Right renal pelvis (tissue), 4 donors: ENCODE measurements at places on chromosomes 7 and 10.

- no peak for DNase-seq
Measured at GRCh38 chr10:3825244-3825643, 40.2 kb upstream of the KLF6 start.

GRCh38 chr10:48614481-48615390, 9.9 kb upstream of the ARHGAP22 start:
- DNase-seq = no peak

- DNase-seq = no peak
Measured at GRCh38 chr7:106774768-106775551, 90.1 kb upstream of the PIK3CG start.

DNA sequence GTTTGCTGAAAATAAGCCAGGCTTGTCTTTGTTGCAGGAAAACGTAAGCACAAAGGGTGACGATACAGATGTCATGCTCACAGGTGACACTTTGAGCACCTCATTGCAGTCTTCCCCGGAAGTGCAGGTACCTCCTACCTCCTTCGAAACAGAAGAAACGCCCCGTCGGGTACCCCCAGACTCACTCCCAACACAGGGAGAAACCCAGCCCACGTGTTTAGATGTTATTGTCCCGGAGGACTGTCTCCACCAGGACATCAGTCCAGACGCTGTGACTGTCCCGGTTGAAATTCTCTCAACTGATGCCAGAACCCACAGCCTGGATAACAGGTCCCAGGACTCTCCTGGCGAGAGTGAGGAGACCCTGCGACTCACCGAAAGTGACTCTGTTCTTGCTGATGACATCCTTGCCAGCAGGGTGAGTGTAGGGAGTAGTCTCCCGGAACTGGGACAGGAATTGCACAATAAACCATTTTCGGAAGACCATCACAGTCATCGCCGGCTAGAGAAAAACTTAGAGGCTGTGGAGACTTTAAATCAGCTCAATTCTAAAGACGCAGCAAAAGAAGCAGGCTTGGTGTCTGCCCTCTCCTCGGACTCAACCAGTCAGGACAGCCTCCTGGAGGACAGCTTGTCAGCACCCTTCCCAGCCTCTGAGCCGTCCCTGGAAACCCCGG, 18.3 kb upstream of the BHLHA15 start:
- no peak for DNase-seq

GRCh38 chr10:129483430-129484010, 16.5 kb downstream of the MGMT start:
- no peak for DNase-seq

DNA sequence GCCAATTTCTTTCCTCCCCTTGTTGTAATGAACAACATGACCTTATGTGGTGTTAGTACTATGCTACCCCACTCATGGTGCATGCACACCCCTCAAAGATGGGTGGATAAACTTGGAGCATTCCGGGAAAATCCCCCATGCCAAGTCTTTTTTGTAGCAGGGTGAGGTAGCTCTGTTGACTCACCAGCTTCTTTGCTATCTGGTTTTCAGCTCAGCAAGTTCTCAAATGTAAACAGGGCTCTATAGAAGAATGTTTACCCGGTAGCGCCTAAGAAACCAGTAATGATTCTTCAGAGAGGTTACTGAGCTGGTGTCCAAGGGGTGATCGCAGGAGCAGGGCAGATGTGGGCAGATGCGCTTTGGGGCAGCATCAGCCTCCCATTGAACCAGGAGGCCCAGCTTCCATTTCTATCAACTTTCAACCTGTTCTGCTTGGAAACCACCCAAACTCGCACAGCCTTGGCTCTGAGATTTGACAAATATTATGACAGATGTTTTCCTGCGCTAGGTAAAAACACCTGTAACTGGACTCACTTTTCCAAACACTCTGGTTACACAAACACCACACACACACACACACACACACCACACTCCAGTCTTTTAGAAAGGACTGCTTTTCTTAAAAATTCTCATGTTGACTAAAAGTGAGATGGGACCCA, 87.8 kb downstream of the ZRANB1 start:
- DNase-seq = no peak

DNA sequence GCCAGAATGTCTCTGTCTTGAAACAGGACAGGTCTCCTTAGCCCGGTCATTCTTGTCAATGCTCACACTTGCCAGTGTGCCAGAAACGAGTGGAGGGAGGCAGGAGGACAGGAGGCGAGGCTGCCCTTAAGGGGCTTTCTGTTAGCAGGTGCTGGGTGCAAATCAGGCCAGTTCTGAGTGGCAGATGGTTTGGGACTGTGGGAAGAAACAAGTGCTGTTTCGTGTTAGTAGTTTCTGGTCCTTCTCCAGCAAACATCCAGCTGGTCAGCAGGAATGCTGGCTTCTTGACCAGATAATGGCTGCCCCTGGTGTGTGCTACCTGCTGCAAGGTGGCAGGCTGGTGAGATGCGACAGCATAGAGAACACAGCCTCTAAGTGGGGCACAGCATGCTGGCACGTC, 8.2 kb upstream of the NDUFB2 start:
- no peak for DNase-seq

DNA sequence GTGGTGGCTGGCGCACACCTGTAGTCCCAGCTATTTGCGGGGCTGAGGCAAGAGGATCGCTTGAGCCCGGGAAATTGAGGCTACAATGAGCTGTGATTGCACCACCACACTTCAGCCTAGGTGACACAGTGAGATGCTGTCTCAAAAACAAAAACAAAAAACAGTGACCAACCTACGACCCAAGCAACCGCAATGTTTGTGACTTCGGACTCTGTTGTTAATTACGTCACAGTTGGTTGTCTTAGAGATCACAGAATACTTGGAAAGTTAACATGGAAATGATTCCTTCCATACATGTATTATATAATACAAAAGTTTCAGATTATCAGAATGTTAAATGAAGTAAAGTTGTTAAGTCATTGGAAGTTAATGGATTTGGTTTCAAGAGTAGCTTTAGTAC, 106.2 kb downstream of the REEP3 start:
- no peak for DNase-seq

DNA sequence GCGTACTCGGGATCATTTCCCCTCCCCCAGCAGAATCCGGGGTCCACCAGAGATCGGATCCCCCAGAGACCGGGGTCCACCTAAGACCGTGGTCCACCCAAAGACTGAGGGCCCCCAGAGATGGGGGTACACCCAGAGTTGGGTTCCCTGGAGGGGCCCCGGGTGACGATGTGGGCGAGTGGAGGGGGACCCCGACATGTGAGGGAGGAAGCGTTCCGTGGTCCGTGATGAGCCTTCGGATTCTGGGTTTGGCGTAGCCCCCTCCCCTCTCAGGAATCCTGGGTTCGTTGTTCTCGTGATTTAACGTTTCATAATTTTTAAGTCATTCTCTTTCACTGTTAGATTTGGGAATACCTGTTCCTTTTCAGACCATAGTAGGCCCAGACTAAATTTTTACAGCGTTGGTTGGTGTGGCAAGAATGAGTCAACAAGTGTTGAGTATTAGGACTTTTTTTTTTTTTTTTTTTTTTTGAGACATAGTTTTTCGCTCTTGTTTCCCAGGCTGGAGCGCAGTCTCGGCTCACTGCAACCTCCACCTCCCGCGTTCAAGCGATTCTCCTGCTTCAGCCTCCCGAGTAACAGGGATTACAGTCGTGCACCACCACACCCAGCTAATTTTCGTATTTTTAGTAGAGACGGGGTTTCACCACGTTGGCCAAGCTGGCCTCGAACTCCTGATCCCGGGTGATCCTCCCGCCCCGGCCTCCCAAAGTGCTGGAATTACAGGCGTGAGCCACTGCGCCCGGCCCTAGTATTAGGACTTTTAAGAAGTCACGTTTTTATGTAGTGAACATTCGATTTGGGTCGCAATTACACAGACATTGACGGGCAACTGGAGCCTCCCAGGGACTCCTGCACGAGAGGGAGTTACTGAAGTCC, 672 bp downstream of the GTPBP4 start:
- DNase-seq = no peak

DNA sequence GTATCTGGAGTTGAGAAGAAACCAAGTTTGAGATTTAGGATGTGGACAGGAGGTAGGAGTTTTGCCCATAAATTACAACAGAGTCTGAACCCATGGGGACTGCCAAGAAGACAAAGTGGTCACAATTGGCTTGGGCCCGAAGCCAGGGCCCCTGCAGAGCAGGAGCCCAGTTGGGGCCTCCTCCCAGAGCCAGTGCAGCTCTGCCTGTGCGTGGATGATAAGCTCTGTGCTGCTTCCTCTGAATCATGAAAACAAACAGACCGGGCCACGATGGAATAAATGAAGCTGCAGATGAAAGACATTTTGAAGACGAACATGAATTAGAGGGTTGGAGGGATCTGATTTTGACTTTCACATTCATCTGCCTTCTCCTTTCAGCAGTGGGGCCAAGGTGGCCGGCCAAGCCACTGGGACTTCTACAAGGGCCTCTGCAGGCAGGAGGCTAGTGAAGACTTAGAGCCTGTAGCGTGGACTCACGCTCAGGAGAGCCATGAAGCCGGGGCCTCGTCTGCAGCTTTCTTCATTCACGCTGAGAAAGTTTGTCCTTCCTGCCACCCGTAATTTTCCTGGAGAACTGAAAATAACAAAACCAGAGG, 156.8 kb upstream of the LYZL1 start:
- no peak for DNase-seq

GRCh38 chr7:149789101-149789500, 15.7 kb upstream of the ZNF467 start:
- DNase-seq = no peak

DNA sequence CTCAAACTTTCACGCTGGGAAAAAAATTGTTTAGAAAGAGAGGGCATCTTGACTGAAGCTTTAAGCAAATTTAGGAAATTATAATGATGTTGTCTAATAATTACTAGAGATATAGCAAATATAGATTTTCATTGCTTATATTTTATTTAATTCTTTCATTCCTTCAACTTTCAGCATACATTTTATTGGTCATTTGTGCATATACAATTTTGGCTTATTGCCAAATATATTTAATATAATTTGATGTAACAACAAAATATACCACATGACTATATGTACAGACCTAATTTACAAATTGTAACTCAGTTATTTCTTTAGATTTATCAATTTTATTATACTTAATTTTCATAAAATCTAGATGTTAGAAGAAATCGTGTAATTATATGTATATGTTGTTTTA, 390.1 kb downstream of the ATRNL1 start:
- no peak for DNase-seq

- no peak for DNase-seq
Measured at GRCh38 chr7:134645478-134645877, 1.2 kb upstream of the BPGM start.
